Thymus (tissue), 14 donors: ENCODE measurements at places on chromosomes 7 and 10.

- H3K27me3 ChIP-seq, result no peaks in the 10 kb centered on the region
- H3K4me1 ChIP-seq, result no peaks in the 10 kb centered on the region
- no peak for DNase-seq
- no peak overlapping the region for H3K4me3 ChIP-seq
- H3K36me3 ChIP-seq, result no peaks in the 10 kb centered on the region
These were observed 81.7 kb downstream of the STK31 start for GRCh38 chr7:23791721-23792120.

- no peak overlapping the region for H3K4me3 ChIP-seq
- H3K27me3 ChIP-seq, result peaks cover 11% of the 10 kb centered on the region
- no peak overlapping the region for H3K27ac ChIP-seq
- no peaks in the 10 kb centered on the region for H3K4me1 ChIP-seq
These were observed 6.8 kb downstream of the FAM131B start for GRCh38 chr7:143355450-143356385.

DNA sequence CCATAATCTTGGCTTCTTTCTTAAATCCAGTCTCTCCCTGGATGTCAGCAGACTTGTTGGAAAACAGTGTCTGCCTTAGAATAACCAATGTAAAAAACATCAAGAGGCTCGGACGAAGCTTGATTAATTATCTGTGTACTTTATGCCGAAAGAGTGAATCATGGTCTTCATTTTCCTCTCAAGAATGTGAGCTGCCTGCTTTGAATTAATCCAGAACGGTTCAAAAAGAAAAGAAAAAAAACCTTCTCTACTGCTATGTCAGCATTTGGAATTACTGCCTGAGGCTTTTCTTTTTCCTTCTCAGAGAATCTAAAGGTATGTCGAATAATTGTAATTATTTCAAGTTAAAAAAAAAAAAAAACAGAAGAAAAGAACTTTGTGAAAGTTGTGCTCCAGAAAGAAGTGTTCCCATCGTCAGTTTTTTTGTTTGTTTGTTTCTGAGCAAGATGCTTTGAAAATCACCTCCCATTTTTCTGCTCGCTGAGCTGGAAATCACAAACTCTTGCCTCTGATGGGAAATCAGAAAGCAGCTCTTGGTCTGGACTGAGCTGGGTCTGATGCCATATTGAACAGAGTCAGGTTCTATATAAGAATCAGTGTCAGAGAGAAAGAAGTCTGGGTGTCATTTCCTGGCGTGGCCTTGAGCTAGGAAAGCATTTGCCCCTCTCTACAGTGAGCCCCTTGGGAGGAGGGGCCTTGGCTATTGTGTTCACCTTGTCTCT is 20.2 kb downstream of the PLPP4 start:
- H3K27me3 ChIP-seq, result no peaks in the 10 kb centered on the region
- DNase-seq, result no peak
- H3K36me3 ChIP-seq, result no peaks in the 10 kb centered on the region
- no peak overlapping the region for H3K4me3 ChIP-seq
- no peaks in the 10 kb centered on the region for H3K4me1 ChIP-seq

DNA sequence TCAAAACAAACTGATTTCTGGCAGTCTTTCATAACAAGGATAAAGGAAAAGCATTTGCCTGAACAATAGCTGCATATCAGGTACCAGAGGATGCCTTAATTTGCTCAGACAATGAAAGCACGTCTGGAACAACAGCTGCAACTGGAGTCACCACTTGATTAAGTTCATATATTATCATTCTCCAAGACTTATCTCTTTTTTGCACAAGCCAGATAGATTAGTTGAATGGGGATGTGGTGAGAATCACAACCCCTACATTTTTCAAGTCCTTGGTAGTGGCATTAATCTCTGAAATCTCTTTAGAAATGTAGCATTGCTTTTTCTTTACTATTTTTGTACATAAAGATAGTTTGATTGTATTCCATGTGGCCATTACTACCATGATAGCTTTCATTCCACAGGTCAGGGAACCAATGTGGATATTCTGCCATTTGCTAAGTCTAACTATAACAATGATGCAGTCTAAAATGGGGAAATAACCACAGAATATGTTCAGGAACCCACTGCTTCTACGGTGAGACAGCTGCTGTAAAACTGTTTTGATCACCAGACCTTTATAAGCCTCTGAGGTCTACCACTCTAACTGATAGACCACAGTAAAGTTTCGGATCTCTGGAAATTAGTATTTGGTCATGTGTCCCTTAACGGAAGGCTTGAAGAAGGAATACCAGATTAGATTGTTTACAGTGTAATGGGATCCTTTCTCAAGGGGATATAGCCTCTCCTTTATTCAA is 1176.2 kb downstream of the DNAJB9 start:
- H3K4me1 ChIP-seq, result no peaks in the 10 kb centered on the region
- no peak overlapping the region for H3K4me3 ChIP-seq
- DNase-seq, result no peak
- no peak overlapping the region for H3K27ac ChIP-seq

- peaks cover 12% of the 10 kb centered on the region for H3K4me1 ChIP-seq
- no peak overlapping the region for H3K27ac ChIP-seq
- no peak overlapping the region for H3K4me3 ChIP-seq
- H3K36me3 ChIP-seq, result no peaks in the 10 kb centered on the region
- H3K27me3 ChIP-seq, result no peaks in the 10 kb centered on the region
These were observed 134.9 kb downstream of the SH3PXD2A start for GRCh38 chr10:103720328-103720963.

- no peaks in the 10 kb centered on the region for H3K36me3 ChIP-seq
- no peak overlapping the region for H3K27ac ChIP-seq
- no peaks in the 10 kb centered on the region for H3K27me3 ChIP-seq
- no peaks in the 10 kb centered on the region for H3K4me1 ChIP-seq
- no peak overlapping the region for H3K4me3 ChIP-seq
- no peak for DNase-seq
These were observed 211.1 kb downstream of the MGMT start for GRCh38 chr10:129678186-129678585.

- H3K36me3 ChIP-seq, result no peaks in the 10 kb centered on the region
- no peaks in the 10 kb centered on the region for H3K4me1 ChIP-seq
- H3K4me3 ChIP-seq, result no peak overlapping the region
- no peaks in the 10 kb centered on the region for H3K27me3 ChIP-seq
- no peak for DNase-seq
These were observed 77.3 kb downstream of the LRRN3 start for GRCh38 chr7:111168182-111168581.

DNA sequence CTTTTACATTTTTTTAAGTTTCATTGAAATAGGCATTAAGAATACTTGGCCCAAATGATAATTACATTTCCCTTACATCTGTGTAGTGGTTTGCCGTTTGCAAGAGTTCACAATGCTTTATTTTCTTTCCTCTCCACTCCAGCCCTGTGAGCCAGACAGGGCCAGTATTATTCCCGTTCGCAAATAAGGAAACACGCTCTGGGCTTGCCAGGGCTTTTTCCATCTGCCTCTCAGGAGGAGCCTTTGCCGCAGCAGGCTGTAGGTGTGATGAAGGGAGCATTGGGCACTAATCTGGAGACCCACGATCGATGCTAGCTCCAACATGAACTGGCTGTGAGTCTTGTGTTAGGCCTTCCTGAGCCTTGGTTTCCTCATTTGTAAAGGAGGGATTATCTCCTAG is 154.4 kb downstream of the GALNT17 start:
- DNase-seq, result no peak
- H3K36me3 ChIP-seq, result no peaks in the 10 kb centered on the region
- H3K27me3 ChIP-seq, result no peaks in the 10 kb centered on the region
- H3K27ac ChIP-seq, result no peak overlapping the region

- no peak overlapping the region for H3K27ac ChIP-seq
- no peaks in the 10 kb centered on the region for H3K36me3 ChIP-seq
These were observed 142.7 kb downstream of the EXOC4 start for GRCh38 chr7:133395551-133395950.

- no peaks in the 10 kb centered on the region for H3K36me3 ChIP-seq
- H3K27me3 ChIP-seq, result no peaks in the 10 kb centered on the region
- H3K4me3 ChIP-seq, result no peak overlapping the region
- no peaks in the 10 kb centered on the region for H3K4me1 ChIP-seq
- no peak overlapping the region for H3K27ac ChIP-seq
These were observed 23.0 kb upstream of the TFAM start for GRCh38 chr10:58362027-58362789.

GRCh38 chr10:3971713-3972112 is 186.7 kb upstream of the KLF6 start:
- H3K4me3 ChIP-seq, result no peak overlapping the region
- DNase-seq, result no peak
- no peaks in the 10 kb centered on the region for H3K4me1 ChIP-seq
- no peaks in the 10 kb centered on the region for H3K36me3 ChIP-seq
- H3K27ac ChIP-seq, result no peak overlapping the region

DNA sequence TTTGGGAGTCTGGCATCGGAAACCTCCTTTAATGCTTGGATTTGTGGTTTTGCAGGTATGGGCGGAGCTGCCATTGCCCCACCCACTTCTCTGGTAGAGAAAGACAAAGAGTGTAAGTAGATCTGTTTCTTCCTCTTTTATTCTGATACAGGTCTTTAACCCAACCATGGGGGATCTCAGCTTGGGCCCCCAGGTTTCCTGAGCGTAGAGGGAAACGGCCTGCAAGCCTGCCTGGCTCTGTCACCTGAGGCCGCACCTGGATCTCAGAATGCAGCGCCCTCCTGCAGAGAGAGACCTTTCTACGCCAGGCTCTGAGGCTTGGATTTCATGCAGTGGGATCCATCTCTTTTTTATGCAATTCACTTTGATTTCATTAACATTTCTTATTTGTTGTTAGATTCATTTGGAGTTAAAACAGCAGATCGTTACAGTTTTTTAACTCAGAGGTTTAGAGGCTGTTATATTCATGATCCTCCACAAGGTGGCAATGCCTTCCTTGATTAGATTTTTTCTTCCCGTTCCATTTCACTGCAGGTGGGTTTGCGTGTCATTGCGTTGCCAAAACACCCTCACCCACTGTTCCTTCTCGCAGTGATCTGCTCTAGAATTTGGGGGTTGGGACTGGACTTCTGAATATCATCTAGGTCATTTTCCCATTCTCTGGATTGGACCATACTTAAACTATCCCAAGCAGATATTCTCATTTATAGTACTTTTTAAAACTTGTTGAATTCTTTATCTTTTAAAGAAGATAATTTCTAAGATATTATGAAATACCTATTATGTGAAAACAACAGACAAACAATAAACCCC is 20.0 kb downstream of the RBM17 start:
- H3K4me3 ChIP-seq, result no peak overlapping the region
- H3K27ac ChIP-seq, result no peak overlapping the region
- H3K36me3 ChIP-seq, result peaks cover 95% of the 10 kb centered on the region
- H3K27me3 ChIP-seq, result no peaks in the 10 kb centered on the region
- no peaks in the 10 kb centered on the region for H3K4me1 ChIP-seq
- peak; percentile 70 for DNase-seq

DNA sequence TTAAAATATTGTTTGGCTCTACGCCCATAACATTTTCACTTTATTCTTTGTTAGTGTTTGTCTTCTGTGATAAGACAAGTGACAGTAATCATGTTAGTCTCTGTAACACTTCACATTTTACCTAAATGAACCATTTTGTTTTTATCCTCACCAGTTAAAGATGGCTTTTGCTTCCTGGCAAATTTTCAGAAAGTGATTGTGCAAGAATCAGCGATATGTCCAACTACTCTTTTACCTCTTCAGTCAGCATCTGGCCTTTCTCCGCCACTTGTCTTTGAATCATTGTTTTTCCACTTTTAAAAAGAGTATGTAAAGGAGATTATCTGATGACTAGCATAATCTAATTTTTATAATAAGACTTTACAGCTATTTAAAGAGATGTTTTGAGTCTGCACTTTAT is 3.5 kb downstream of the DGKB start:
- no peaks in the 10 kb centered on the region for H3K36me3 ChIP-seq
- no peaks in the 10 kb centered on the region for H3K27me3 ChIP-seq
- DNase-seq, result no peak
- H3K27ac ChIP-seq, result no peak overlapping the region

DNA sequence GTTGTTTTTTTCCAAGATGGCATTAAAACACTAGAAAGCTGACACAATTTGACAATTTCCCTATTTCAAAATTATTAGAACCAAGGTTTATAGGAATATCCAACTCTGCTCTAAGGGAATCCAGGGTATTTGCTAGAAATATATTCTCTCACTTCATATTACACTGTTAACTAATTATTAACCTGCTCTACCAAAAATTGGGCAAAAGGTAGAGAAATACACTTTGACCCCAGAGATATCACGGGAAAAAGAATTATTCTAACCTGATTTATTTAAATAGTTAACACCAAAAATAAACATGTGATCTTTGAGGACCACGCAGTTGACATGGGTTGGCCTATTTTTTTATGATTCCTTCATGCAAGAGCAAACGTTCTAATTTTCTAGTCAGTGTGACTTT is 21.6 kb upstream of the FAM13C start:
- H3K4me3 ChIP-seq, result no peak overlapping the region
- H3K4me1 ChIP-seq, result no peaks in the 10 kb centered on the region
- DNase-seq, result no peak

GRCh38 chr10:131573256-131573655 is 261.7 kb upstream of the TCERG1L start:
- no peak for DNase-seq
- no peak overlapping the region for H3K4me3 ChIP-seq
- no peak overlapping the region for H3K27ac ChIP-seq

- H3K4me1 ChIP-seq, result peaks cover 63% of the 10 kb centered on the region
- H3K4me3 ChIP-seq, result peak overlapping the region; percentile 30
- H3K27me3 ChIP-seq, result no peaks in the 10 kb centered on the region
- no peaks in the 10 kb centered on the region for H3K36me3 ChIP-seq
These were observed 52.7 kb upstream of the VIPR2 start for GRCh38 chr7:159197066-159197975.

GRCh38 chr10:120505056-120505455 is 48.0 kb downstream of the PLPP4 start:
- no peak overlapping the region for H3K4me3 ChIP-seq
- no peak overlapping the region for H3K27ac ChIP-seq
- no peaks in the 10 kb centered on the region for H3K27me3 ChIP-seq
- H3K36me3 ChIP-seq, result no peaks in the 10 kb centered on the region
- DNase-seq, result no peak
- no peaks in the 10 kb centered on the region for H3K4me1 ChIP-seq

GRCh38 chr7:80932536-80932935 is 13.7 kb upstream of the SEMA3C start:
- H3K27me3 ChIP-seq, result no peaks in the 10 kb centered on the region
- no peak for DNase-seq
- H3K36me3 ChIP-seq, result no peaks in the 10 kb centered on the region
- no peaks in the 10 kb centered on the region for H3K4me1 ChIP-seq

GRCh38 chr7:54823776-54824175 is 64.8 kb upstream of the SEC61G start:
- H3K36me3 ChIP-seq, result no peaks in the 10 kb centered on the region
- no peak for DNase-seq
- H3K27me3 ChIP-seq, result no peaks in the 10 kb centered on the region
- no peak overlapping the region for H3K27ac ChIP-seq

GRCh38 chr7:142150356-142150755 is 38.8 kb downstream of the MGAM2 start:
- H3K27me3 ChIP-seq, result no peaks in the 10 kb centered on the region
- no peaks in the 10 kb centered on the region for H3K36me3 ChIP-seq

DNA sequence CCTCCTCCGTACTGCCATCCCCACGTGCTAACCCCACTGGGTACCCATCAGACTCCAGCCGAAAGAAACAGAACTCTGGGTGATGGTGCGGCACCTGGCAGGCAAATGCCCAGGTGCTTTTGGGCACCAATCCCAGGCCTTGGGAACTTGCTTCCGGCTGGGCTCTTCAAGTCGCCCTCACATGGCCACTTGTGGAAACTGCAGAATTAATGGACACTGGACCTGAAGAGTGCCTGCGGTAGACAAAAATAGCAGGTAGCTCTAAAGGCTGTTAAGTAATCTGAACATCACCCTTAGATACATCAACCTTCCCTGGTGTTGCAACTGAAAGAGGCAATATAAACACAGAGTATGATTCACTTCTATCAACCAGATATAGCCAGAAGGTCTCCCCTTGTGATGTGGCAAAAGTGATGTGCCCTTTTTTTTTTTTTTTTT is 644.4 kb downstream of the GRM8 start:
- H3K4me1 ChIP-seq, result no peaks in the 10 kb centered on the region
- H3K27me3 ChIP-seq, result no peaks in the 10 kb centered on the region
- no peak for DNase-seq
- no peak overlapping the region for H3K4me3 ChIP-seq
